ENCODE measurements at places on chromosomes 6 and 20. TPM values are rescaled to one million over a fixed set of nuclear protein-coding genes. Genes with fewer than 3 reads are reported as not detected.

ZSCAN23 gene
- total RNA-seq = 10.9 TPM

IMPG1 gene
- total RNA-seq = 0.65 TPM

PKHD1 gene
- total RNA-seq = 0.08 TPM

VSX1 gene
- 9.0 TPM for total RNA-seq

COL19A1 gene
- total RNA-seq = 8.7 TPM

PGBD1 gene
- total RNA-seq = 13.9 TPM

GABRR2 gene
- 0.50 TPM for total RNA-seq

CFAP61 gene
- total RNA-seq = 10.1 TPM

PCMT1 gene
- 178 TPM for total RNA-seq

PDE7B gene
- 11.4 TPM for total RNA-seq

OTOR gene
- total RNA-seq = not detected

CAGE1 gene
- not detected for total RNA-seq

RAMACL gene
- total RNA-seq = 7.6 TPM

HMGN4 gene
- total RNA-seq = 32.4 TPM

DLK2 gene
- 9.5 TPM for total RNA-seq

CRISP2 gene
- not detected for total RNA-seq

All from dorsolateral prefrontal cortex (tissue), 122 donors.